CD4-positive, alpha-beta memory T cell (primary cell): ENCODE measurements at places on chromosomes 11 and 22. TPM values are rescaled to one million over a fixed set of nuclear protein-coding genes. Genes with fewer than 3 reads are reported as not detected.

POTEH gene
- polyA plus RNA-seq: not detected

VWCE gene
- not detected for polyA plus RNA-seq

GLYATL2 gene
- not detected for polyA plus RNA-seq

ENTHD1 gene
- 0.10 TPM for polyA plus RNA-seq

GLYATL1 gene
- not detected for polyA plus RNA-seq

OR4A16 gene
- not detected for polyA plus RNA-seq

MS4A15 gene
- polyA plus RNA-seq: not detected

HARBI1 gene
- 10.6 TPM for polyA plus RNA-seq

SCN4B gene
- not detected for polyA plus RNA-seq

PATE2 gene
- not detected for polyA plus RNA-seq

OR2D2 gene
- not detected for polyA plus RNA-seq

TCN2 gene
- polyA plus RNA-seq: 2.3 TPM

MYOD1 gene
- not detected for polyA plus RNA-seq

CD248 gene
- polyA plus RNA-seq: not detected

CCDC73 gene
- not detected for polyA plus RNA-seq

PDE2A gene
- polyA plus RNA-seq: 0.11 TPM

C1QTNF5 gene
- not detected for polyA plus RNA-seq

APOBEC3H gene
- 5.7 TPM for polyA plus RNA-seq

PDE3B gene
- polyA plus RNA-seq: 43.8 TPM

CCDC87 gene
- polyA plus RNA-seq: 0.34 TPM

ZP1 gene
- polyA plus RNA-seq: not detected

H19 gene
- not detected for polyA plus RNA-seq

PGM2L1 gene
- 4.8 TPM for polyA plus RNA-seq

SLC29A2 gene
- polyA plus RNA-seq: 3.1 TPM

SDHAF2 gene
- polyA plus RNA-seq: 106 TPM

BCO2 gene
- not detected for polyA plus RNA-seq

KCNJ1 gene
- not detected for polyA plus RNA-seq

NOX4 gene
- polyA plus RNA-seq: not detected

BTG4 gene
- not detected for polyA plus RNA-seq

KRTAP5-10 gene
- polyA plus RNA-seq: not detected

C11orf91 gene
- not detected for polyA plus RNA-seq

SYT8 gene
- not detected for polyA plus RNA-seq

TREH gene
- not detected for polyA plus RNA-seq

TCP11L1 gene
- 6.6 TPM for polyA plus RNA-seq

GGTLC2 gene
- not detected for polyA plus RNA-seq

TRIM68 gene
- 16.1 TPM for polyA plus RNA-seq

LARGE1 gene
- 0.06 TPM for polyA plus RNA-seq

FAM180B gene
- polyA plus RNA-seq: not detected

TENM4 gene
- polyA plus RNA-seq: 0.25 TPM

RGL4 gene
- 58.3 TPM for polyA plus RNA-seq

GAS2 gene
- 3.0 TPM for polyA plus RNA-seq

IFITM1 gene
- polyA plus RNA-seq: 2,073 TPM

ARHGEF17 gene
- polyA plus RNA-seq: not detected

LRRC74B gene
- polyA plus RNA-seq: not detected

TMPRSS13 gene
- 0.45 TPM for polyA plus RNA-seq

MS4A1 gene
- polyA plus RNA-seq: 10.2 TPM

RAC2 gene
- polyA plus RNA-seq: 724 TPM

SLC22A9 gene
- not detected for polyA plus RNA-seq

SBF1 gene
- 42.9 TPM for polyA plus RNA-seq

MADD gene
- 19.3 TPM for polyA plus RNA-seq

OR10G6 gene
- polyA plus RNA-seq: not detected

FAM83F gene
- not detected for polyA plus RNA-seq

CRYBB2 gene
- not detected for polyA plus RNA-seq

C11orf65 gene
- polyA plus RNA-seq: not detected

DGCR8 gene
- 2.2 TPM for polyA plus RNA-seq

ACR gene
- not detected for polyA plus RNA-seq
